Activated CD4-positive, alpha-beta memory T cell treated with anti-CD3 and anti-CD28 coated beads, Interleukin-2, amount 10 ng/mL, durations not matched to agents 7 days and 5 days (primary cell): ENCODE measurements at places on chromosomes 12 and 14. TPM values are rescaled to one million over a fixed set of nuclear protein-coding genes. Genes with fewer than 3 reads are reported as not detected.

The SYCP3 gene
- 0.28 TPM for total RNA-seq

The ASIC1 gene
- total RNA-seq = 0.98 TPM

GRCh38 chr14:96929950-96930349 lies 132.8 kb downstream of the VRK1 start:
- H3K4me3 ChIP-seq = no peak overlapping the region
- no peaks in the 10 kb centered on the region for H3K36me3 ChIP-seq
- H3K27ac ChIP-seq = no peak overlapping the region
- no peaks in the 10 kb centered on the region for H3K4me1 ChIP-seq
- no peaks in the 10 kb centered on the region for H3K27me3 ChIP-seq

DNA sequence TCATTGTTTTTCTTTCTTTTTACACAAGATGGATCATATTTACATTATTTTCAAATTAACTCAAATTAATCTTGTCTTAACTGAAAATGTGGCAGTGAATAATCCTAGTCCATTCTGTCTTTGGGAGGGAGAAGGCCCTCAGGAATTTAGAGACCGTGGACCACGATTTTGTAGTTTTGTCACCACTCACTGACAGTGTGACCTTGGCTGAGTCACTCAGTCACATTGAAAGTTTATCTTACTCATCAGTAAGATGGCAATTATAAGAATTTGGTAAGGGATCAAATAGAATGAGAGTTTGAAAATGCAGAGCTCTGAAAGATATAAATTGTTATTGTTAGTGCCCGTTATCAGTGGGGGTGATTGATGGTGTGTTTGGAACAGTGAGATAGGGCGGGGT lies 16.4 kb downstream of the FOXJ2 start:
- peaks cover 75% of the 10 kb centered on the region for H3K36me3 ChIP-seq
- no peak for DNase-seq
- H3K27me3 ChIP-seq = no peaks in the 10 kb centered on the region
- H3K27ac ChIP-seq = no peak overlapping the region

The EPYC gene
- total RNA-seq = not detected

DNA sequence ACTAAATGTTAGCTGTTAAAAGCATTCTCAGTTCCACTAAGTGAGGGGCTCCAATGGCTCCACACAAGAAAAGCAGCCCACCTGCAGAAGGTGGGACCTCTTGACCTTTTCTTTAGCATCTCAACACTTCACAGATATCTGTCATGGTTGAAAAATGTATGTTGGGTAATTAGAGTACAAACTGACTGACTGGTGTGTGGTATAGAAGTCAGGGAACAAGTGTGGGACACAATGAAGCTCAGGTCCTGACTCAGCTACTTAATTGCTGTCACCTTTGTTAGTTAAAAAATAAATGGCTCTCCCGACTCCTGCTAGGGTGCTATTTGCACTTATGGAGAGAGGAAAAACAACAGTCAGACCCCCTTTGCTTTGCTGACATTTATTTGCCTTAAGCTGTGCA lies 299.0 kb downstream of the TTC6 start:
- no peaks in the 10 kb centered on the region for H3K4me1 ChIP-seq
- no peak overlapping the region for H3K4me3 ChIP-seq
- no peak for DNase-seq
- peaks cover 8% of the 10 kb centered on the region for H3K27me3 ChIP-seq

GRCh38 chr12:98137278-98137677 lies 378.1 kb upstream of the TMPO start:
- no peak for DNase-seq
- H3K27me3 ChIP-seq = peaks cover 5% of the 10 kb centered on the region
- no peak overlapping the region for H3K27ac ChIP-seq
